ENCODE measurements at places on chromosomes 2 and 18.

DNA sequence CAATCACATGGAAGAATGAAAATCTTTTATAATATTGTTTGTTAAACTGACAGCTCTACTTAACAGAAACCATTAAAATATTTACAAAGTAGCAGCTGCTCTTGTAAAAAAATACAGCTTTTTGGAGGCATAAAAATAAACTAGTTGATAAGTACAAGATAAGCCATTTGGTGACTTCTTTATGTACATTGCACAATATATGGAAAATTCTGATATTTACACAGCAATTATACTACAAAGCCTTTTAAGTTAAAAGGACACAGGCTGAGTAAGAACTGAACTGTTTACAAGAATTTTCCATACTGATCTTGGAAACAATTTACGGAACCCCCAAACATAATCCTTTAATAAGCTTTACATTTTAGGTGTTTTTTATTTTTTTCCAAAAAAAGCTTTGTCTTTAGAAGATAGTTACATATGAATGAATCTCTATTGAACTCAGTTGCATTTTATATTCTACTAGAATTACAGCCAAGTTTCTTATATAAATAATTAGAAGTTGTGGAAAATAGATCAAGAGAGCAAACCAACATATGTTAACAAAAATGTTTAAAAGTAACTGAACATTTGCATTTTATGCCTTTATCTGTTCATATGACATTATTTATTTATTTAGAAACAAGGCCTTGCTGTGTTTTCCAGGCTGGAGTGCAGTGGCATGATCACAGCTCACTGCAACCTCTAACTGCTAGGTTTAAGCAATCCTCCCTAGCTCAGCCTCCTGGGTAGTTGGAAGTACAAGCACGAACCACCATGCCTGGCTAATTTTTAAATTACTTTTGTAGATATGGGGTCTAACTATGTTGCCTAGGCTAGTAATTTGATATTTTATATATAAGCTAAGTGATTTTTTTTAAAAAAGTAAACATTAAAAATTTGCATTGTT, 142.5 kb downstream of the OTX1 start:
- no peak for DNase-seq

DNA sequence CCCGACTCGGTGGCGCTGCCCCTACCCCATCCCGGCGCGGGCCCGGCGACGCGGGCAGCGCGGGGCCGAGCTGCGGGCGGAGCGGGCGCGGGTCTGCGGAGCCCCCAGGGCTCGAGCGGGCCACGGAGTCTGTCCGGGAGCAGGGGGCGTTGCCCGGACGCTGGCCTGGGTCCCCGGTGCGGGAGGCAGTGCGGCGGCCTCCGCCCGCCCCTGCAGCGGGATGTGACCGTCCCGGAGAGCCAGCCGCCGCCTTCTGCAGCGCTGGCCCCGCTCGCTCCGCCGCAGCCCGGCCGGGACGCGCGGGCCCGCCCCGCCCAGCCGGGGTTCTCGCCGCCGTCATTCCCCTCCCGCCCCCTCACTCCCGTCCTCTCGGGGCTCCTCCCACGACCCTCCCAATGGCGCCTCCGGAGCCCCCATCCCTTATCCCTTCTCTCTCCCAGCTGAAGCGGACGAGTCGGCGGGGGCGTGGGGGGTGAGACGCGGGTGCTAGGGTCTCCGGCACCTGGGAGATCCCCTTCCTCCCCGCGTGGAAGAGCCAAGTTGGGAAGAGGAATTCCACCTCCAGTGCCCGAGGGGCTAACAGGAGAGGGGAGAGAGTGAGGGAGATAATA, at the start of gene FNDC4:
TSS of gene FNDC4 (minus strand) at position 257 of the 611 bp plus-strand sequence. CDS start 521 bp downstream, outside the sequence.
- DNase-seq: no peak

DNA sequence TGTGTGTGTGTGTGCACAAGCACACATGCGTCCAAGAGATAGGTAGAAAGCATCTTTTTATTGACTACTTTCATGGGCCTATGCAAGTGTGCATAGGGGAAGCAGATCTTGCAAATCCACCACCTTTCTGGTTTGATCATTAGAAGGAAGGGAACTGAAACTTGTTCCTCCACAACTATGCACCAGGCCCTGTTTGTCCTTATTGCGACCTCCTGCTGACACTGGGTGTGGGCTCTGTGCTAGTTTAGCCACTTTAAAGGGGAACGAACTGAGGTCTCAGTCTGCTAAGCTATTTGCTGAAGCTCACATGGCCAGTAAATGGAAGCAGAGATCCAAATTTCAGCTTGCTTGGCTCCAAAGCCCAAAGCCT, 32.1 kb upstream of the INSIG2 start:
- no peak for DNase-seq

- DNase-seq: no peak
Measured at GRCh38 chr2:191463790-191464189, 214.1 kb upstream of the NABP1 start.

GRCh38 chr2:37894047-37894446, 31.0 kb upstream of the RMDN2 start:
- DNase-seq: no peak

GRCh38 chr2:134124047-134124753, 129.7 kb upstream of the MGAT5 start:
- DNase-seq: peak; percentile 7

DNA sequence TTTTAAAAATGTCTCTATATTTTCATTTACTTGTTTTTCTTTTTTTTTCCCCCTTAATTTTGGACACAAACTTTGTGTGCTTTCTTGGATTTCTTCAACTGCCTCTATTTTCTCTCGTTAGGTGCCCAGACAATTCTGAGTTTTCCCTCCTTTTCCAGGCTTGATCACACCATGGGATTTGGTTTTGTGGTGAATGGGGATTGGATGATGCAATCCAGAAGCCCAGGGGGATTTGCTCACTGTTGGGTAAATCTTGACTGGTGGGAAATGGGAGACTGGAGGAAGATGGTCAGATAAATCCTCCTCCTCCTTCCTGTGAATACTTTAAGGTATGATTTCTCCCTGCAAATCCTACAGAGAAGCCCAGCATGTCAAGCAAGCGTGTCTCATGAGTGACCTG, 19.5 kb upstream of the PAX8 start:
- DNase-seq: no peak

GRCh38 chr18:54162431-54162830, 62.0 kb downstream of the MBD2 start:
- DNase-seq: no peak

DNA sequence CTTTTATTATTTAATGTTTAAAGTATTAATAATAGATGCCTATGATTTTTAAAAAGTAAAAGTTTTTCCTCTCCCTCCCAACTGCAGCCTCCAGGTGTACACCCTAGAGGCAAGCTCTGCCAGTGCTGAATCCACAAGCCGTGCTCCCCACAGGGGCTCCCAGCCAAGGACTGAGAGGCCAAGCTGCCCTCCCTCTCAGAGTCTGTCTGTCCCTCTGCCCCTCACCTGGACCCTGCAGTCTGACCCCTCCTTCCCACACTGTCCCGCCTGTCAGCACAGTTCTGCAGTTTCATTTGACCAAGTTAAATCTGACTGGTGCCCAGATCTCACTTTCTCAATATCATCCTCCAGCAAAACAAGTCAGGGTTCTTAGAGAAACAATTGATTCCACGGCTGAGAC, 14.8 kb upstream of the PROC start:
- DNase-seq: no peak

GRCh38 chr18:3266062-3266608, 4.2 kb downstream of the MYL12B start:
- DNase-seq: no peak

DNA sequence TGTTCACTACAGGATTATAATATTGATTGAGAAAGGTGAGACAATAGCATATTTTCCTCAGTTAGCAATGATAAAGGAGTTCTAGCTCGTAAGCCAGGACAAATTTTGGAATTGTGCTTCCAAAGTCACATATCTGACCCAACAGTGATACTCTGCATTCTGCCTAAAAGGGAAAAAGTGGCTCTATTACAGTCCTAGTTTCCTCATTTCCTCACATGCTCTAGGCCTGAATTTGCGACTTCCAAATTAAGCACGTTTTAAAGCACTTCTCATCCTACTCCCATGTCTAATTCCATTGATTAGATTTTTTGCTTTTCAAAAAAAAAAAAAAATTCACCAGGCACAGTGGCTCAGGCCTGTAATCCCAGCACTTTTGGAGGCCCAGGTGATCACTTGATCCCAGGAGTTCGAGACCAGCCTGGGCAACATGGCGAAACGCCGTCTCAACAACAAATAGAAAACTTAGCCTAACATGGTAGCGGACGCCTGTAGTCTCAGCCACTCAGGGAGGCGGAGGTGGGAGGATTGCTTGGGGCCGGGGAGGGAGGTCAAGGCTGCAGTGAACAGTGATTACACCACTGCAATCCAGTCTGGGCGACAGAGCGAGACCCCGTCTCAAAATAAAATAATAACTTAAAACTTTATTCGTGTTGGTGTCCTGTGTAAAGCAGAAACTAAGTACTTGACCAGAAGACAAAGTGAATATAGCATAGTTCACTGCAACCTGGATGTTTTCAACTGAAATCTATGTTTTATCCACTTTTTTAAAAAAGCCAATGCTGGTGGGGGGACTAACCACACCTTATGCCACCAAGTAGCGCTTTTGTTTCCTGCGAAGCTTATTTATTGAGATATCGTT, 1.5 kb downstream of the ESCO1 start:
- DNase-seq: no peak

DNA sequence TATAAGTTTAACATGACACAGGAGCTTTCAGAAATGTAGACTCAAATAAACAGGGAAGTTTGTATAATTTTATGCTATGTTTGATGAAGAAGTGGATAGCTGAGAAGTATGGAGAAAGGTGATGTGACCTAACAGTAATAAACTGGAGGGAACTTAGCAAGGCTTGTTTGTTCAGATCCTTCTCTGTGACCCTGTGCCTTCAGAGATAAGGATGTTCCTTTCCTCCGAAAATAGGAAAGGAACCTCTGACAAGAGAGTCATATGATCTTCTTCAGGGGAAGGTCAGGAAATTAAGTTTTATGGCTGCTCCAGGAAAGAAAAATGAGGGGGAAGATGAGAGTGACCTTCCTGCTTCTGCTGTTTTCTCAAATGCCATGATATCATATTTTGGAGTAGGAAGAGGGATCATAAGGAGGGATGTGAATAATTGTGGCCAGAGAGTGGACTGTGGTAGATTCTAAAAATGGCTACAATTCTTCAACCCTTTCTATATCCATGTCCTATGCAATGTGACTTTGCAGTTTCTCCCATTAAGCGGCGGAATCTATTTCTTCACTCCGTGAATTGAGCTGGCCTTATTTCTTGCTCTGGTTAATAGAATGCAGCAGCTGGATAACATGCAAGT, 8.5 kb upstream of the C2orf69 start:
- DNase-seq: no peak

GRCh38 chr2:181058378-181059269, 78.2 kb downstream of the UBE2E3 start:
- DNase-seq: peak; percentile 77

All from hematopoietic multipotent progenitor cell treated with erythropoietin and hydrocortisone succinate and interleukin-3 and kit ligand, for 8 days (in vitro differentiated cells).